ENCODE measurements at places on chromosomes 1 and 21.

DNA sequence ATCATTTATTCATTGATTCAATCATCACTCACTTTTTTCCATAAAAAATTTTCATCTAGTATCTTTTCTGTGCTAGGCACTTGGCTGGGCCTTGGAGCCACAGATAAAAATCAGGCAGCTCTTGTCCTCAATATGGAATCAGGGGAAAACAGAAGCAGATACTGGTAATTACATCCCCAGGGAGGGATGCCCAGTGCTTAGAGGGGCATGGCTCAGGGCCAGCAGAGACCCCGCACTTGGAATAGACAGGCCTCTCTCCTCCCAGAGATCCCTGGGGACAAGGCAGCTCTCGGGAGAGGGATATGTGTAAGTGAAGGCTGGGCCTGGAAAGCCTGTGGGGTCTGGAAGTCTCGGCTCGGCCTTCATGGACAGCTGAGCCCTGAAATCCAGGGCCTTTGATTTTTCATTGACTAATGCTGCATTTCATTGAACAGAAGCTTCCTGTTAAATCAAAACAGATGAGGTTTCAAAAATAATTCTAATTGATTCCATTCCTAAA, 180.4 kb downstream of the FOXD2 start:
- DNase-seq = no peak

DNA sequence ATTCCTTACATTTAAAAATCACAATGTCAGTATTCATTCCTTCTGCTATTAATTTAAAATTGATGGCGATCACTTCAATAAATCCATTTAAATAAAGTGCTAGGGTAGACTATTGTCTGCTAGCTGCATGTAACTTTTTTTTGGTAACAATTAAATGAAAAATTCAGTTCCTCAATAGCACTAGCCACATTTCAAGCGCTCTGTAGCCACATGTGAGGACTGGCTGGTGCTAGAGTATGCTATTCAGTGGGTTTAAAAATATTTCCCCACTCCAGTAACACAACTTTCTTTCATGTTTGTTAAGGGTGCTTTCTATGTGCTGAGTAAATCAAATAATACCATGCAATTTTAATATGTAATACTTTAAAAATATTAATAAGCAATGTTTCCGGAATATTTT, 108.2 kb downstream of the LTN1 start:
- no peak for DNase-seq

- no peak for DNase-seq
Measured at GRCh38 chr1:181080556-181080955, 7.9 kb upstream of the IER5 start.

DNA sequence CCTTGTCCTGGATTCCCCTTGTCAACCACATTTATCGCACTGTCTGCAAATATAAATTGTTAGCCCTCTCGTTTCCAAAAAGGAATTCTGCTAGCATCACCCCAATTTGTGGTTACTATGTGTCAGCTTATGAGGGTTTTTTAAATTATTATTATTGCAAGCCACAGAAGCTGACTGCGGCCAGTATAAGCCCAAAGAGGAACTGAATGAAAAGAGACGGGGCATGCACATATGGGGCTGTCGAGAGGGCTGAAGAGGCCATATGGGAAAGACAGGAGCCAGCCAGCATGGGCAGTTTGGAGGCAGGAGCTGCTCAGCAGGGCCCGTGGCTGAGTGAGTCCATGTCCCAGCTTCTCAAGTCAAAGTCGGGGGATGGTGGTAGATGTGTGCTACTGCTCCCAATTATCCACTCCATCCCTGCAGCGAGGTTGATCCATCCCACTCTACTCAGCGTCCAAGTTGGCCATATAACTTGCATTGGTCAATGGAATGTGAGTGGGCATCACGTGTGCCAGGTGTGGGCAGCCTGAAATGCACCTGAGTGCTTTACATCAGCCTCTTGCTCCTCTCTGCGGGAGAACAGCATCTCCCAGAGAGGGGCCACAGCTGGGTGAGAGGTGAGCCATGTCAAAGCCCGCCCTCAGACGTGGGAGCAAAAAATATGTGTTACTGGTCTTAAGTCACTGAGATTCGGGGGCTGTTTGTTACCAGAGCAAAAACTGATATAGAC, 37.6 kb upstream of the LDLRAP1 start:
- DNase-seq = no peak

DNA sequence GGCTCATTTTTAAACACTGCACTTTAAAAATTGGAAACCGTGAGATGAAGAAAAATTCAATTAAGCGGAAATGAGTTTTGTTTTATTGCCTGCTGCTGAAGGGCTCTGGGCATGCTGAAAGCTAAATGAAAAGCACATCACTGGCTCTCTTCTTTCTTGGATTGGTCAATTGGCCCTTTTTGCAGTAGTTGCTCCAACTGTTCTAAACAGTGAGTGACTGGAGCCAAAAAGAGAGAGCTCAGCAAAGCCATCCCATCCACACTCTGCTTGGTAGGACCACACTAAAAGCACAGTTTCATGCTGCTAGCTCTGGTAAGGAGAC, 48.1 kb downstream of the LHX4 start:
- no peak for DNase-seq

DNA sequence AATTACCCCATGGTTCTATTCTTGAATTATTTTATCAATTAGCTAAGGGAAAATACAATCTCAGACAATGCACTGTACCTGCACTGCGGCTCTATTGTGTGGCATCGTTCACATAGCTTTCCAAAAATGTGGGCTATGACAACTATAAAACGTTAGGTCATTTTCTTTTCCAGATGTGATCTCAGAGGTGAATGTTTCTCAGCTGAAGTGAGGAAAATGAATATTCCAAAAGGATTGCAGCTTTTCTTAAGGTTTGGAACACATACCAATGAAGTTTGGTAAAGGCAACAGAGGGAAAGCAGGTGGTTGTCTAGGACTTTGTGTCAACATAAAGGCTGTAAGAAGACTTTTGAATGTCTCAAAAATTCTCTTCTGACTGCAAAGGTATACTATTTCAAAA, 105.5 kb downstream of the NRIP1 start:
- no peak for DNase-seq

DNA sequence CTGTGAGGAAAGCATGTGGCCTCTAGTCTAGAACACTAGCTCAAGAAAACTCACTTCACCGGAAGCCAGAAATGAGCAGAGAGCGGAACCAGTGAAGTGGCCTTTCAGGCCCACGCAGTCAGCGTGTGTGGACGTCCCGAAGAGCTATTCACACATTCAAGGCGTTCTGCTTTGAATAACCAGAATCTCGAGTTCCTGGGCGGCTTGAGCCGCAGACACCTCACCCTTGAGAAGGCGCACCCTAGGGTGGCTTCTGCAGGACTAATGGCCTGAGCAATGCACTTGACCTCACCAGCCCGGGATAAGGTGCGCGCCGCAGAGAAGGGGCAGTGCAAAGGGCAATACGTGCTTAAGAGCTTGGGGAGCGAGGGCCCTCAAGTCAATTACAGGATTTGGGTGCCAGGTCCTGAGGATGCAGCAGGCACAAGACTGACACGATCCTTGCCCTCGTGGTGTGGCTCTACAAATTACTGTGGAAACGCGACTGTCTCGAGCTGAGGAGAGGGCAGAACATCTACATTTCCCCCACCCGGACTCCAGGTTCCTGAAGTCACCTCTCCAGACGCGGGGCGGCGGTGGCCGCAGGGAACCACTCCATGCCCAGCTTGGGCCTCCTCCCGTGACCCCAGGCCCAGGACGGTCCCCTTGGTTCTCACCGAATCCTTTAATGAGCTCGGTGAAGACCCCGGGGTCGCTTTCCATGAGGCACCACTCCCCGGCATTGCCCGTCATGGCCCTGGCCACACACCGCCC, 455 bp downstream of the UCHL5 start:
- DNase-seq = no peak

DNA sequence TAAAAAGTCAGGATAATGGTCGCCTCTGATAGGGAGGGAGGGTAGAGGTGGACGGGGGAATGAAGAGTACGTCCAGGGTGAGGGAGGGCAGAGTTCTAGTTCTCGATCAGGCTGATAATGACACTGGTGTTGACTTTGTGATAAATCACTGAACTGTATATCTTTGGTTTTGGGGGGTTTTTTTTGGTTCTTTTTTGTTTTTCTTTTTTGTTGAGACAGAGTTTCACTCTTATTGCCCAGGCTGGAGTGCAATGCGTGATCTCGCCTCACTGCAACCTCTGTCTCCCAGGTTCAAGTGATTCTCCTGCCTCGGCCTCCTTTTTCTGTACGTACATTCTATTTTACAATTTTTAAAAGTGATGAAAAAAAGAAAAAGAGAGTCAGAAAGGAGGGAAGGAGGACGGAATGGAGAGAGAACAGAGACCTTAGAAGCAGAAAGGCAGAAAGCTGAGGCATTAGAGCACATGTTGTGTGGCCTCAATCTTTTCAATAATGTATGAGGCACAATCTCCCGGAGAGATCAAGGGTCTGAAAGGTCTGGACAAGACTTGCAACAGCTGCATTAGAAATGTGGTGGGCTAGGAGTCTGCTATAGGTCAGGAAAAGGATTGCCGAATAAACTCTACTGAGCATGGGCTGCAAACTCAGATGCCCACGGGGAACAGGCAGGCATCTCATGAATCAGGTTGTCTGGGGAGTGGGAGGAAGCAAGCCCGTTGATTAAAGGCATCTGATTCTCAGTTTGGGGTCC, 174.8 kb downstream of the TOMM20 start:
- no peak for DNase-seq

GRCh38 chr1:53116307-53116810, 26.1 kb downstream of the SLC1A7 start:
- DNase-seq = no peak

DNA sequence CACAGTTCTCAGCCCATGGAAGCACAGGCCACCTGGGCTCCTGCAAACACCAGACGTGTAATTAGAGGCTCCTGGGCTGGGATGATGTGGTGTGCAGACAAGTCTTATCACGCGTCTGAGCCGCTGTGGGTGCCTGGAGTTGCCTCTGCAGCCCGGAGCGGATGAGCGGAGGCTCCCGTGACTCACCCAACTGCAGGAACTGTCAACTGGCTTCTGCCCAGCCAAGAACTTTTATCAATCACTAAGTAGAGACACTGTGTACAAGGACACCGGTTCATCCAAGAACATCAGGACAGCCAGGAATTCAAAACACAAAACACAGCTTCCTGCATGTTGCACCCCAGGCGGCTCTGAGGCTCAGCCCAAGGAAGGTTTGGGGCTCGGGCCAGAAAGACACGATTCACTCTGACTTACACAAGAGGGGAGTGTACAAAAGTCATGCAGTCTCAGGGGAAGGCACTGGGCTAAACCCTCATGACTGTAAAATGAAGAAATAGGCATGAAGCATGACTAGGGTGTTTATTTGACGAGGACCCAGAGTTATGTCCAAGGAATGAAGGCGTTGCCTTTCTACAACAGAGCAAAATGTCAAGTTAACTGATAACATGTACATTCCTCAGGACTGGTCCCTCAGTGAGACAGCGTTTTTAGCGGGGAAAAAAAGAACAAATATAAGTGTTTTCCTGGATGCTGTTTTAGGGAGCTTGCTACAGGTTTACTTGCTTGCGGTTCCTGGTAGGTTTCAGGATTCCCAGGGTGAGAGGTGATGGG, 21.1 kb downstream of the ERRFI1 start:
- DNase-seq = no peak

DNA sequence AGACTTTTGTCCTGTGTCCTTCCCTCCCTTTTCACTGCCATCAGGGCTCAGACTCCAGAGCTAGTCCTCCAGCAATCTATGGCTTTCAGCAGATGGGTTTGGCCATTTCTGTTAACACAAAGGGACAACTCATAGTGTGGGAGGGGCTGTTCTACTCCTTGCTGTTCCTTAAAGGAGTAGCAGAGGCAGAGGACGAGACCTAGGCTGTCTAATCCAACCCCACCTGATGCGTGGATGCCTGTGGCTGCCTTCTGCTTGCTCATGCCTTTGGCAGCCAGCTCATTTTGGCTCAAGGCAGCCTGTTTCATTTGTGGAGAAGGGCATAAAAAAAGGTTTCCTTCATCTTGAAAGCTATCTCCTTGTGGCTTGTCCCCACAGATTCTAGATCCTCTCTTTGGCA, 27.0 kb downstream of the MFSD2A start:
- DNase-seq = no peak

- peak; percentile 20 for DNase-seq
Measured at GRCh38 chr1:209190591-209191261, 392.8 kb upstream of the CAMK1G start.

GRCh38 chr1:155003766-155004351, 1.3 kb downstream of the ZBTB7B start:
- DNase-seq = no peak

- DNase-seq = no peak
Measured at GRCh38 chr1:36911561-36912364, 122.6 kb downstream of the GRIK3 start.

DNA sequence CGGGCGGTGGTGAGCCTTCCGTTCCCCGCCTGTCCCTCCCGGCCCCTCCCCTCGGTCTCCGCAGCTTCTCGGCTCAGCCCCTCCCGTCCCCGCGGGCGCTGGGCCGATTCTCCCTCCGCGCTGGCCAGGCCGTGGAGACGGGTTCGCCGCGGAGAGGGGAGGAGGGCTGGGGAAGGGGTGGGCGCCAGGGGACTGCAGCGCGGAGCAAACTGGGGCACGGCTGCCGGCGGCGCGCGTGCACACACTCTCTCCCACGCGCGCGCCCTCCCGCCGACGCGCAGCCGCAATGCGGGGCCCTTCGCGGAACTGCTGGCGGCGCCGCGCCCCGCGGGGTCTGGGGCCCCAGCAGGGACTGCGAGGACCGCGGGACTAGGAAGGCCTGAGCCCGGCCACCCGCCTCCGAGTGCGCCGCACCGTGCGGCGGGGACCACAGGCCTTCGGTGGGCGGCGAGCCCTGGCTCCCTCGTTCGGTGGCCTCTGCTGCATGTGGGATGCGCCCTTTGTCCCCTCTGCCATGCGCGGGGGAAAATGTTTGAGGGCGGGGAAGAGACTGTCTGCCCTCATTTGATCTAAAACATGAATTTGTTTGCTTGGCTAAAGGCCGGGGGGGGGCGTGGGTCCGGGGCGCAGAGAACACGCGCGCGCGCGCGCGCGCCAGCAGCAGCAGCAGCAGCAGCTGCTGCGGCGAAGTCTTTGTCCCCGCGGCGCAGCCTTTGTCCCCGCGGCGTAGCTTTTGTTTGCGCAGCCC, 90.7 kb upstream of the VAMP3 start:
- no peak for DNase-seq

GRCh38 chr21:45126204-45126626, 51.8 kb downstream of the ADARB1 start:
- no peak for DNase-seq

GRCh38 chr1:241485554-241485992, 34.0 kb downstream of the FH start:
- no peak for DNase-seq

DNA sequence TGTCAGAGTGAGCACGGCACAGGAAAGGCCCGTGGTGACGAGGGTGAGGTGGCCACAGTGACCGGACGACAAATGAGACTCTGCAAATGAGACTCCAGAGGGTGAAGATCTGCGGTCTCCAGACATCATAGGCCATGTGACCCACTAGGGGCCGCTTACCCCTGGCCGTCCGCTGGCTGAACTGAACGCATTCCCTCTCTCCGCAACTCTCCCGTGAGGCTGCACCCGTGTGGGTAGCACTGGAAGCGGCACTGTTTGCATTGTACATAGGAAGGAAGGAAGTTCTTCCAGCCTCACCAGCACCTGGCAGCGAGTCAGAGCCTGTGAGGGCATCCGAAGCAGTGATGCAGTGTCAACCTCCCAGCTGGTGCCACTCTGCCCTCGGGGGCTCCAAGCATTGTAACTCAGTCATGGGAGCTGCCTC, 23.6 kb upstream of the SPSB1 start:
- no peak for DNase-seq

Data from GM19239 (cell line).